ENCODE measurements at places on chromosomes 5 and 9.

DNA sequence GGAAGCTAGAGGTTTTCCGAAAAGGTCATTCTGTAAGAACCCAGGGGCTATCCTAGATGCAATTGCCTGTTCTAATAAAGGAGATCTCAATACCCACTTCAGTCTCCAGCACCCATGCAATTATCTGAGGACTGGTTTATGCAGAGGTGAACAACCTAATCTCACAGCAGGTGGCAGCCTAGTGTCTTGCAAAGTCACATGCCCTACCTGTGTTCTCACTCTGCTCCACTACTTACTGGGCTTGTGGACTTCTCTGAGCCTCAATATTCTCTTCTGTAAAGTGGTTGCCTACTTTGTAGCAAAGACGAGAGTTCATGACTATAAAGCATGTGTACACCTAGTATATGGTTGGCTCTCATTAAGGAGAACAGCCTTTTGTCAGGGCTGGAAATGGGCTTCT, 21.0 kb upstream of the ALDH1B1 start:
- ATAC-seq = peak; percentile 37

DNA sequence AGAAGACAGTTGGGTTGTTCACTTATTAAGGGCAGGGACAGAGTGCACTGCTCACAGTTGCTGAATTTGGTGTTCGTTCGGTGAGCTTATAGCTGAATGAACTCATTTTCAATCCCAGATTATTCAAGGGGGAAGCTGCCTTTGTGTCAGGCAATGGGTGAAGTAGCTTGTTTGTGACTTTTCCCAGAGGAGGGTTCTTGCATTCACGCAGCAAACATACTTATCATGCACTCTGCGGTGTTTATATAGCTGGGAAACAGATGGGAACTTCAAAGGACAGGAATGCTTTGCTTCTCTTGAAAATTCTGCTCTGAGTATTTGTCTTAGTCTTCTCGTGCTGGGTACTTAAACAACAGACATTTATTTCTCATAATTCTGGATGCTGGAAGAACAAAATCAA, 64.7 kb upstream of the ABCA1 start:
- ATAC-seq = no peak

DNA sequence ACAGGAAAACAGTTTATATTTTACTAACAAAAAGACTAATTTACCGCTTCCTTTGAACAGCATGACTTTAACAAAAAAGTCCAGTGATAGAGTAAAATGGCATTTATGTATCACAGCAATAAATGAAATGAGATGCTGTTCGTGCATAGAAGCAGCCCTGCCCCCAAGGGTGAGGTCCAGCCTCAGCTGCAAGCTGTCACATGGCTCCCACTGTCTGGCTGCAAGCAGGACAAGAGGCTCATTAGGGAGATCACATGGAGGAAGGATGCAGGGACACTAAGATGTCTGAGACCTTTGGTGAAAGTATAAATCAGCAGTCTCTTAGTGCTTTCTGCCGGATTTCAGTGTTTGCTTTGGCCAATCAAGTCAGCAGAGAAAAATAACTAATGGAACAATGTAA, 23.0 kb downstream of the GDNF start:
- no peak for ATAC-seq

DNA sequence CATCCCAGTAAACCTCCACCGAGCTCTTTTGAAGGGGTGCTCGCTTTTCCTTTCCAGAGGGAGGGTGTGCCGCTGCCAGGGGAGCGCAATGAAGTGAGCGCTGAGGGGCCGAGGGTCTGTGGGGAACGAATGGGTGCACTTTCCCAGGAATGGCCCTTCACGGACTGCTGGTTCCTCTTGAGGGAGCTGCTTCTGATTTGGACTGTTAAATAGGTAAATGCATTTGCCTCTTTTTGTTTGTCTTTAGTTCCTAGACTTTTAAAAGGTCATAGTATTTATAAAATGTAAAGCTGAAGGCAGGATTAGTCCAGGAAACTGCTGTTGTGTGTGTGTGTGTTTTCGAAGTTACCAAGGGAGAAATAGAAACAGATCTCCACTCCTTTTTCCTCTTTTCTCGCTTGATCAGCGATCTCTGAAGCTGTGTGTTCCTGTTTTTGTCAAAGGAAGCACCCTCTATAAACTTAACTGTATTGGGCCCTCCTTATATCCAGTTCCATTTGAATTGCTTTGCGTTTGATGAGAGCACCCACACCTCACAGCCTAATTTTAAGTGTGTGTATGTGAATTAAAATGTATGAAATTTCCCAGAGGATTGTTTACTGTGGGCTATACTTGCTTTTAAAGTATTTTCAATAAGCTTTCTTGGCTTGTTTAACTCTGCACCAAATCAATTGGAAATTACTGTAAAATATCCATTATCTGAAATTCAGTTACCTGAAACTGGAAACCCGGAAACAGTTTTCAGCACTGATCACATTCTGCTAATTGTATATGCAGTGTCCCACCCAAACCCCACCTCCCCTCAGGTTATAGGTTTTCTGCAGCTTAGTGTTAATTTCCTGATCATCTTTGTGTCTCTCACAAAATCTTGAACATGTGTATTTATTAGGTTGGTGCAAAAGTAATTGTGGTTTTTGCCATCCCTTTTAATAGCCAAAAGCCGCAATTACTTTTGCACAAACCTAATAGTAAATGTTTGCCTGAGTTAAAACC, 966 bp downstream of the SNX2 start:
- peak; percentile 8 for ATAC-seq

- ATAC-seq = no peak
These were observed 82.4 kb downstream of the GADD45G start for GRCh38 chr9:89687188-89687587.

- ATAC-seq = no peak
These were observed 263.2 kb downstream of the DMAC1 start for GRCh38 chr9:7536310-7536939.

GRCh38 chr5:22842574-22842973, 10.6 kb downstream of the CDH12 start:
- ATAC-seq = no peak

- no peak for ATAC-seq
These were observed 22.1 kb upstream of the KIF2A start for GRCh38 chr5:62283861-62284260.

DNA sequence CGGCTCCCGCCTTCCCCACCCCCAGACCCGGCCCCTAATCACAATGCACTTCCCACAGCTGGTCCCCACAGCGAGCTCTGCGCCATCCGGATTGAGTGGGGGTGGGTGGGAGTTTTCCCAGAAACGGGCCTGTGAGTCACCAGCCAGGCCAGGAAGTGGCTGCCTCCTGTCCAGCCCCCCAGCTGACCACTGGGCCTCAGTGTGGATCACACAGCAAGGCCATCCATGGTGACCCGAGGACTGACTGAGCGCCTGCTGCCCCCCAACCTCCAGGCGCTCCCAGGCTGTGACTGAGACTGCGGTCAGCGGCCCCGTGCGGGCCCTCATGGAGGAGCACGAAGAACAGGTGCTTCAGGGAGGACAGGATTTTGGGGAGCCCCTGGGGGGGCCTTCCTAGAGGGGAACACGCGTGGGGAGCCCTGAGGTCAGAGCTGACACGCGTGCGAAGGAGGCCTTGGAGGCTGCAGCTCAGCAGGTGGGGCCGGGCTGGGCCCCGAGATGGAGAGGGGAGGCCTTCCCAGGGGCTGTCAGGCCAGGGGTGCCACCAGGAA, 48.3 kb upstream of the EGFL7 start:
- ATAC-seq = no peak

- no peak for ATAC-seq
These were observed 33.2 kb downstream of the FBXO38 start for GRCh38 chr5:148416921-148417320.

- ATAC-seq = no peak
These were observed 206.6 kb downstream of the DENND1A start for GRCh38 chr9:123723135-123723875.

DNA sequence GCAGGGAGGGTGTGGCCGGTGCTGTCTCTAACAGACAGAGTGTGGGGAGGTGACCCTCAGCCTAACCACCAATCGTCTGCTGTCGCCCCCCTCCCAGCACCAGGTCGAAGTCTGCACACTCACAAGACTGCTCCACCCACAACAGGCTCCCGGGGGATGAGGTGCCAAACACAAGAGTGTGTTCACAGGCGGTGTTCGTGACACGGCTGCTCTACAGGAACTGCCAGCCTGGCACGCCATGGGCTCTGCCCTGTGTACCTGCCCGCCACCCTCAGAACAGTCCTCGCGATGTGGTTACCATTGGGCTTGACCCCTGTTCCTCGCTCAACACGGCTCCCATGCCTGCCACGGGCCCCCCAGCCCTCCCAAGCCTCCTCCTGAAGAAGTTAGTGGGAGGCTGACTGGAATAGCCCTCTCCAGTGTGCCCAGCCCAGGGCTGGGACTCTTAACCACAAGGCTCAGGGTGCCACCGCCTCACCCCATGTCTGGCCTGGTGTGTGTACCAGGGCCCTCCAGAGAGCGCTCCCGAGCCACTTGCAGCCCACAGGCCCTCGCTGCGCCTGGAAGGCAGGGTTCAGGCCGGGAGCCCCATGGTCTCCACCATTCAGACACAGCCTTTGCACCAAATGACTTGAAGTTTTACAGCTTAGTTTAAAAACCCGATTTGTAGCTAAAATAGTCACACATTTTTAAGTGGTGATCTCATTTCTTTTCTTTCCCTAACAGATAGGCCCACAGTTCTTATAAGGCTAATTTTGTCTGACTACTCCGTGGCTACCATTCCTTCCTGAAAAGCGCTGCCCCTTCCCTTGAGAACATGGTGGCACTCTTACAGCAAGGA, 102.5 kb downstream of the CAMSAP1 start:
- ATAC-seq = no peak

DNA sequence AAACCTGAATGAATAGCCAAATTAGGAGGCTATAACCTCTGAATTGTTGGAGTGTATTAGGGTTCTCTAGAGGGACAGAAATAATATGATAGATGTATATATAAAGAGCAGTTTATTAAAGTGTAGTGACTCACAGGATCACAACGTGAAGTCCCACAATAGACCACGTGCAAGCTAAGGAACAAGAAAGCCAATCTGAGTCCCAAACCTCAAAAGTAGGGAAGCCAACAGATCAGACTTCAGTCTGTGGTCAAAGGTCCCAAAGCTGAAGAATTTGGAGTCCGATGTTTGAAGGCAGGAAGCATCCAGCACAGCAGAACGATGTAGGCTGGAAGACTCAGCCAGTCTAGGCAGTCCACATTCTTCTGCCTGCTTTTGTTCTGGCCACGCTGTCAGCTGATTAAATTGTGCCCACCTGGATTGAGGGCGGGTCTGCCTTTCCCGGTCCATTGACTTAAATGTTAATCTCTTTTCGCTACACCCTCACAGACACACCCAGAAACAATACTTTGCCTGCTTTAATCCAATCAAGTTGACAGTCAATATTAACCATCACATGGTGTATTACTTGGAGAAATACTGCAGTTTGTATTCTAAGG, 550.6 kb downstream of the CDH10 start:
- no peak for ATAC-seq

DNA sequence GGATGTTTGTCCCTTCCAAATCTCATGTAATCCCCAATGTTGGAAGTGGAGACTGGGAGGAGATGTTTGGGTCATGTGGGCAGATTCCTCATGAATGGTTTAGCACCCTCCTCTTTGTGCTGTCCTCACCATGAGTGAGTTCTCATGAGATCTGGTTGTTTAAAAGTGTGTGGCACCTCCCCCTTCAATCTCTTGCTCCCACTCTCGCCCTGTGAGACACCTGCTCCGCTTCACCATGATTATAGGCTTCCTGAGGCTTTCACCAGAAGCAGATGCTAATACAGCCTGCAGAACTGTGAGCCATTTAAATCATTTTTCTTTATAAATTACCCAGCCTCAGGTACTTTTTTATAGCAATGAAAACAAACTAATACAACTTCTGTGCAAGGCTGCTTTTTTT, 127.3 kb upstream of the CCDC152 start:
- ATAC-seq = no peak

DNA sequence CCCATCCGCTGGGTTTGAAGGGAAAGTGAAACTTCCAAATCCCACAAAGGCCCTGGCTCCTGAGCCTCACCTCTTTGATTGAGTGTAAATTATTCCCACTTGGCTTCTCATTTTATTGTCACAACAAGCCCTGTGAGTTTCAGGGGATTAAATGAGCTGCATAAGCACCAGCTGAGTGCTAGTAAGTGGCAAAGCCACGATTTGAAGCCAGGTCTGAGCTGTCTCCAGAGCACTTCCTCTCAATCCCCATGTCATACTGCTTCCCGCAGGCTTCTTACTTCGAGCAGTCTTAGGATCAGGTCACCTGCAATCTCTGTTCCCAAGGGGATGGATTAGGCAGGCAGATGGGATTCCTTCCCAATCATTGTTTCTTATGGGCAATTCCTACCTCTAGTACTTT, 18.0 kb downstream of the RPS14 start:
- ATAC-seq = no peak

- peak; percentile 62 for ATAC-seq
These were observed 1.2 kb upstream of the NPR3 start for GRCh38 chr5:32709750-32710549.

- no peak for ATAC-seq
These were observed 20.4 kb upstream of the UBAP1 start for GRCh38 chr9:34158362-34158869.

DNA sequence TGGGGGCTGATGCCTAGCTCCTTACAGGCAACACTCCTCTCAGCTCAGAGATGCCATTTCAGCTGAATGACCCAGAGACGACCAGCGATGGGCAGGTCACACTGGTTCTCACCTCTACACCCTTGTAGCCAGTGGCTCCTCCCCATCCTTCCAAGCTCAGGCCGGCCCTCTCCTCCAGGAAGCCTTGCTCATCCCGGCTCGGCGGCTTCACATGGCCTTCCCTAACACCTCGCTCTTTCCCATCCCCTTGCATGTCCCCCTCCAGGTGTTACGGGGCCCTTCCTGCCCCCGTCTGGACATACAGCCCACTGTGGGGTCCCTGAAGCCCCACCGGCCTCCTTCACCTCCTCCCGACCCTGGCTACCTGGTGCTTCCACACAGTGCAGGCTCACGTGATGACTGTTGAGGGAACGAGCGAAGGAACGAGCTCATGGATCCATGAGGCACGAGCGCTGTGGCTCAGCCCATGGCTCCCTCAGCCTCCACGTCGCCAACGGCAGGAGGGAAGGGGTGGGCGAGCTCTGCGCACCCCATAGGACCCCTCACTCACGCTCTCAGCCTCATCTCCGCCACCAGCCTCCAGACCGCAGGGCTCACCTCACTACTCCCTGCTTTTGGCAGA, 45.7 kb downstream of the SARDH start:
- no peak for ATAC-seq

DNA sequence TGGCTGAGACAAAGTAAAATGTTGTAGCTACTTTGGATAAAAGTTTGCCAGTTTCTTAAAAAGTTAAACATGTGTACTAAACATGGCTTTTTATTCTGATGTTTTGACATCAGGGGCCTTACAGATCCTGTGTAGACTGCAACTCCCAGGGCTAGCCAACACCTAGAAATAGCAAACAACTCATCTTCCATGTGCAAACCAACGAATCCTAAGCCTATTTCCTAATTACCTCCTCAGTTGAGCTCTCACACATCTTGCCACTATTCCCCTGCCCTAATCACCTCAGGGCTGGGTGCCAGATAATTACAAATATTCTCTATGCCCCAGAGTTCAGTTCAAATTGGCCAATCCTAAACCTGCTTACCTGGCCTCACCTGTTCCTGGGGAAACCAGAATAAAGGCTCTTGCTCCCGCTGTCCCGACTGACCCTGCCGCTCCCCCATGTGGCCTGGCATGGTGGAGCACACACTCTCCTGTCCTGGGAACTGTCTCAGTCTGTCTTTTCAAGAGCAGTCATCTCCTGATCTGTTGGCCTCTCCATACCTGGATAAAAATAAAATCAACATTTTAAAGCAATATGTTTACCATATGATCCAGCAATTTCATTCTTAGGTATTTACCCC, 37.1 kb upstream of the FAM169A start:
- peak; percentile 57 for ATAC-seq

GRCh38 chr5:15573590-15573989, 73.6 kb downstream of the FBXL7 start:
- no peak for ATAC-seq
